CD8-positive, alpha-beta memory T cell (primary cell): ENCODE measurements at places on chromosomes 5 and 9.
A peak's percentile ranks its signal among the peaks of the same experiment; 100 is the strongest.

DNA sequence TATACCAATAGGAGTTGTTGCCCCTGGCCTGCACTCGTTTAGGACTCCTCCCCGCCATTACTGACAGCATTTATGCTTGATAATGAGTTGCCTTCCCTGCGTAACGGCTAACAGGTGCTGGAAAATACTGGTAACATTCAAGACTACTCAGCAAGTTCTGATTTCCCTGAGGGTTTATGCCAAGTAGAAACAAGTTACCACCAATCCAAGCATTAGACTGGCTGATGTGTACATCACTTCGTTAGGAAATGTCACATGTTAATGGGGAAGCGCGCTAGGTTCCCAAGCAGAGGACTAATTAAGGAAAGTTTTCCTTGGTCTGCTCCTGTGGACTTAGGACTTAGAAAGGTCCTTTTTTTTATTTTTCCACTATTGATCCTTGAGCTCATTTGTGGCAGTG, 302.1 kb downstream of the EFNA5 start:
- H3K4me3 ChIP-seq, result no peak overlapping the region
- DNase-seq, result no peak
- no peaks in the 10 kb centered on the region for H3K36me3 ChIP-seq
- H3K27ac ChIP-seq, result no peak overlapping the region

DNA sequence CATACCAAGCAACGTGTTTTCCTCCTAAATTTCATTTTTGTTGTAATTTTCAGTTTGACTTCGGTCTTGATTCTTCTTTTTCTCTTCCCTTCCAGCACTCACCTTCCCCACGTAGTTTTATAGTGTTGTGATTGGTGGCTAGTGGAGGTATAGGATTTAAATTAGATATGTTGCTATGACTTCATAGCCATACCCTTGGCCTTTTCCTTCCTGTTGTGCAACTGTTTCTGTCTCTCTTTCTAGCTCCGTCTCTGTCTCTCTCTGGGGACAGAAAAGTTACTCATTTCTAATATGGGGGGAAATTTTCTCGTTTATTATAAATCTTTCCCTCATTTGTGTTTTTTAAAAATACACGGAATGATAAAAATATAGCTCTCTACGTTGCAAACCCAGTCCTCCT, 20.6 kb upstream of the C5orf24 start:
- peaks cover 25% of the 10 kb centered on the region for H3K36me3 ChIP-seq
- no peak for DNase-seq
- H3K4me3 ChIP-seq, result no peak overlapping the region
- H3K4me1 ChIP-seq, result no peaks in the 10 kb centered on the region

DNA sequence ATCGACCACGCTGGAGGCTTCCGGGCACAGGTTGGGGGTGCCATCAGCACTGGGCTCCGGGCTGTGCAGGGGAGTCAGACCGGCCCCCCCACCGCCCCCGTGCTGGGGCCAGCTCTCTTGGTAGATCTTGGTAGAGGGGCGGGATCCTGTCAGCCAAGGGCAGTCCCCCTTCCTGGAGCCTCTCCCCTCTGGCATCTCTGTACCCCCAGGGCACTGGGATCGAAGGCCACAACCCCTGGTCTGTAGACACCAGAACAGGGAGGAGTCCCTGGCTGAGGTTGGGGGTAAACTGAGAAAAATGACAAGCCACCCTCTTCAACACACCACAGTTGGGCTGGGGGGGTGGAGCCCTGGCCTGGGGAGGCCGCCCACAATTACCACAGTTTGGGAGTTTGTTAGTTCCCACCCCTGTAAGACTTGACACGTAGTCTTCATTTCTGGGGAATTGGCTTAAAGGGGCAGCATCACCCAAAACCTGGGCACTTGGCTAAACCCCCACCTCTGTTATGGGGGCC, 882 bp downstream of the CERCAM start:
- H3K4me3 ChIP-seq, result peak overlapping the region; percentile 26
- H3K27ac ChIP-seq, result peak overlapping the region; percentile 61
- no peaks in the 10 kb centered on the region for H3K36me3 ChIP-seq
- H3K4me1 ChIP-seq, result peaks cover 13% of the 10 kb centered on the region

- no peaks in the 10 kb centered on the region for H3K36me3 ChIP-seq
- DNase-seq, result no peak
- no peak overlapping the region for H3K4me3 ChIP-seq
- H3K27me3 ChIP-seq, result peaks cover 8% of the 10 kb centered on the region
Measured at GRCh38 chr5:140005145-140005591, 37.9 kb downstream of the NRG2 start.

GRCh38 chr5:1708592-1709141, 91.0 kb downstream of the MRPL36 start:
- H3K36me3 ChIP-seq, result no peaks in the 10 kb centered on the region
- H3K4me1 ChIP-seq, result no peaks in the 10 kb centered on the region
- no peak overlapping the region for H3K4me3 ChIP-seq
- no peak overlapping the region for H3K27ac ChIP-seq

DNA sequence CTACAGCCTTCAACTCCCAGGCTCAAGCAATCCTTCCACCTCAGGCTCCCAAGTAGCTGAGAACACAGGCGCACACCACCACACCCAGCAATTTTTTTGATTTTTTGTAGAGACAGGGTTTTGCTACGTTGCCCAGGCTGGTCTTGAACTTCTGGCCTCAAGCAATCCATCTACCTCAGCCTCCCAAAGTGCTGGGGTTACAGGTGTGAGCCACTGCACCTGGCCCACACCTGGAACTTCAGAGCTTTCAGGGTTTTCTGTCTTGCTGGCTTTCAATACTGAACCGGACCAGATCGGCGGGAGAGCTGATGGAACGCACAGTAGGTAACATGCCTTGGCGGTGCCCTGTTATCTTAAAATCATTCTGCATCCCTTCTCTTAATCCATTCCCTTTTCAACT, 30.8 kb downstream of the IPPK start:
- H3K4me1 ChIP-seq, result no peaks in the 10 kb centered on the region
- peaks cover 42% of the 10 kb centered on the region for H3K36me3 ChIP-seq
- H3K27ac ChIP-seq, result no peak overlapping the region
- H3K27me3 ChIP-seq, result no peaks in the 10 kb centered on the region

DNA sequence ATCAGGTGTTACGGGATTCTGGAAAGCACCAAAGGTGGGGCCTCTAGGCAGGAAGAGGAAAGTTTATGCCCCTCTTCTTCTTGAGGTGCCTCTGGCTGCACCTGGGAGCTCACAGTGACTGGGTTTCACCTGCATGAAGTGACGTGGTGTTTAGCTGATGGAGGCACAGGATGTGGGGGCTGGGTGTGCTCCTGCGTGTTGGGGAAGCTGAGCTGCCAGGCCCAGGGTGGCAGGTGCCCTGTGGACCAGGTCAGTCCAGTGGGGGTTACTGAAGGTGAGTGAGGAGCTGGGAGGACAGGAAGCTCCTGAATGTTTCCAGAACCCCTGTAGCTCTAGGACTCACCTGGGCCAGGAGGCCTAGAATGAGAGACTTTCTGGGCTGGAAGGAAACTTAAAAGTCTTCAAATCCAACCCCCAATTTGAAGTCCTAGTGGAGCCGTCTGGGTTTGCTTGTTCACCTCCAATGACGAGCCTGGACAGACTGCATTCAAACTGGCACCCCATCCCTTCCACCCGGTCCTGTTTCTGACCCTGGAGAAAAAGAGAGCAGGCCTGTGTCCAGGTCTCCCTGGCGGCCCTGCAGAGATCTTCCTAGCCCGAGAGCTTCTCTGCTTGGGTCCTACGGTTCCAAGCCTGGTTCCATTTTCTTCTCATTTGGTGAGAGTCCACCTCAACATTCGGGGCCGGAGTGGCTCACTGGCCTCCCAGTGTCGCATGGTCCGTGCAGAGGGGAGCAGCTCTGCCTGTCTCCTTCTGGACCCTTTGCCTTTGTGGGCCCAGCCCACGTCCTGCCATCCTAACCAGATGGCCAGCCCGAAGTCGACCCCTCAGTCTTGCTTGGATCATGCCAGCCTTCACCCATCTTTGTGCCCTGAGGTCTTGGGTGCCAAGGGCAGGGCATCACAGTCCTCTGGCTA, 22.3 kb downstream of the TRAF1 start:
- H3K36me3 ChIP-seq, result peaks cover 23% of the 10 kb centered on the region
- H3K4me3 ChIP-seq, result no peak overlapping the region
- DNase-seq, result peak; percentile 69
- peak overlapping the region; percentile 63 for H3K27ac ChIP-seq
- peaks cover 85% of the 10 kb centered on the region for H3K4me1 ChIP-seq

DNA sequence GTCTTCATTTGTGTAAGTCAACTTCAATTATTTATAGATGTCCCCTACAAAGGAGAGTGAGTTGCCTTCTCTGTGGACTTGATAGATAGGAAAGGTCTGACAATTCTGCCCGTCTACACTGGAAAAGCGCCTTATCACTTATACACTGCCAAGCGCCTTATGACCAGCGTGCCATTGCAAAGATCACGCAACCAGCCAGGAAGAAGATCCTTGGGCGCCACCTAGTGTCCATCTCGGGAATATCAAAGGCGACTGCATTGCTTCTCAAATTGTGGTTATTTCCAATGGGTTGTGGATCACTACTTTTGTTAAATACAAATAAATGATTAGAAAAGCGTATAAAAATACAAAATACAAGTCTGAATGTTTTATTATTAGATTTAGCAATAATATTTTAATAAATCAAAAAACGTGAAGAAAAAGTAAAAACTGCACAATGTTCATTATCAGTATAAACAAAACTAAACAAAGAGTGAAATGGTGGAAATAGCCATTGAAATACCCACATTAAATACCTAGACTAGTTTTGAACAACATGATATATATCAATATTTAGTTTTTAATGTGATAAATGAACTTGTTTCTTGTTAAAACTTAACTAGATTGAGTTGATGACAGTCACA, 27.8 kb downstream of the SUB1 start:
- no peaks in the 10 kb centered on the region for H3K27me3 ChIP-seq
- no peak overlapping the region for H3K27ac ChIP-seq
- H3K4me3 ChIP-seq, result no peak overlapping the region
- no peaks in the 10 kb centered on the region for H3K36me3 ChIP-seq

GRCh38 chr5:143931986-143932385, 120.0 kb downstream of the HMHB1 start:
- H3K4me3 ChIP-seq, result no peak overlapping the region
- H3K27me3 ChIP-seq, result no peaks in the 10 kb centered on the region
- H3K36me3 ChIP-seq, result no peaks in the 10 kb centered on the region
- no peaks in the 10 kb centered on the region for H3K4me1 ChIP-seq
- no peak for DNase-seq
- H3K27ac ChIP-seq, result no peak overlapping the region

DNA sequence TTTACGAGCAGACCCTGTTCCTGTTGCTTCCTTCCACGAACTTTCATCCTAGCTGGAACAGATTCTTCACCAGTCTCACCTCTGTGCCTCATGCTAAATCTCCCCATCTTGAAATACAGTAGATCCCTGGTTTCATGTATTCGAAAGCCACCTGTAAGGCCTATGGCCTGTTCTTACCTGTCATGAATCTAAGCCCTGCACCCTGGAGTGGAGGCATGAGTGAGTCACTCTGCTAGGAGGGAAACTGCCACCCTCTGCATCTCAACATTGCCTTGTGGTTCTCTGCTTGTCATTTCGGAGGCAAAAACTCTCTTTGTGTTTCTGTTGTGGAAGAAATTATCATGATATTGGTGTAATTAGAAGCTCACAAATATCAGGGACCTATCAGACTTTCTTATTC, 320.0 kb downstream of the ENC1 start:
- no peaks in the 10 kb centered on the region for H3K27me3 ChIP-seq
- H3K27ac ChIP-seq, result no peak overlapping the region
- H3K4me3 ChIP-seq, result no peak overlapping the region
- H3K4me1 ChIP-seq, result no peaks in the 10 kb centered on the region
- H3K36me3 ChIP-seq, result no peaks in the 10 kb centered on the region

DNA sequence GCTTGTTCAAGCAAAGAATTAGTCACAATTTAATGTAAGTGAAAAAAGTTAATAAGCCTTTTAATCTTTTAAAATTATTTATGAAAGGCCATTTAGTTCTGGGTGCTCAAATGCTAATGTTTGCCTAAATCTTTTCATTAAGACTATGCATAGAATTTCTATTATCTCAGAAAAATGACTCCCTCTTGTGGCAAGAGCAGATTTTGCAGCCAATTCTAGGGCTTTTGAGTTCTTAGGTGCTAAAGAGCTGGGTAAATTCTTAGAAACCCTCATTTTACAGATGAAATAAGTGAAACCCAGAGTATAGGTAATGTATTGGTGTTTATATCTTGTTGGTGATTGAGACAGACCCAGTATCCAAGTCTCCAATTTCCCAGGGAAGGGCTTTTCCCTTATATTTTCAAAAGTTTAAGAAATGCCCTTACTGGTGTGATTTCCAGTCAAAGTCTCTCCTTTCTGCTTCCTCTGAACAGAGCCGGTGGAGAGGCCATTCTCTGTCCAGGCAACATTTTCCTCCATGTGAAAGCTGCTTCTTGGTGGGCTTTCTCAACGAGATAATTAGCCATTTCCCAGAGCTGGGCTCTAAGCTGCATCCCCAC, 24.1 kb upstream of the PCSK5 start:
- no peak overlapping the region for H3K27ac ChIP-seq
- no peaks in the 10 kb centered on the region for H3K36me3 ChIP-seq
- H3K4me1 ChIP-seq, result peaks cover 10% of the 10 kb centered on the region
- H3K27me3 ChIP-seq, result no peaks in the 10 kb centered on the region

DNA sequence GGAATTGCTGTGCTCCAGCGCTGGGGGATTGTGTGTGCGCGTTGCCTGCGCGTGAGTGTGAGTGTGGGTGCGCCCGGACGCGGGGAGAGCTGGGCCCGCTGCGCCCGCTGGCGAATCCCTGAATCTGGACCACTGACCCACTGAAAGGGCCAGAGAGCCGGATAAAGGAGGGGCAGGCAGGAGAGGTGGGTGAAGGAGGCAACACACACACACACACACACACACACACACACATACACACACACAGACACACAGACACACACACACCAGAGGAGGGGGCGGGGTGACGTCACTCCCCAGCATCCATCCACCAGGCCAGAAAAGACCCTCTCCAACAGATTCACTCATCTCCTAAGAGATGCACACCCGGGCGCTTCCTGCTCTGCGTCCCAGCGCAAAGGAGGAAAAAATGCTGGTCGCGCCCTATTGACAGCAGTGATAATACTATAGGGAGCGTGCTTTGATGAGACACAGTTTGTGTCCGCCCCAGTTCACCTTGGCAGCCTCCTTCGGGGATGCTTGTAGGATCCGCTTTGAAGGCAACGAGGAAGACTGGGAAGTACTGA, 1059.1 kb upstream of the DMAC1 start:
- H3K27ac ChIP-seq, result no peak overlapping the region
- H3K4me1 ChIP-seq, result peaks cover 4% of the 10 kb centered on the region
- no peak overlapping the region for H3K4me3 ChIP-seq
- no peaks in the 10 kb centered on the region for H3K36me3 ChIP-seq
- no peak for DNase-seq

DNA sequence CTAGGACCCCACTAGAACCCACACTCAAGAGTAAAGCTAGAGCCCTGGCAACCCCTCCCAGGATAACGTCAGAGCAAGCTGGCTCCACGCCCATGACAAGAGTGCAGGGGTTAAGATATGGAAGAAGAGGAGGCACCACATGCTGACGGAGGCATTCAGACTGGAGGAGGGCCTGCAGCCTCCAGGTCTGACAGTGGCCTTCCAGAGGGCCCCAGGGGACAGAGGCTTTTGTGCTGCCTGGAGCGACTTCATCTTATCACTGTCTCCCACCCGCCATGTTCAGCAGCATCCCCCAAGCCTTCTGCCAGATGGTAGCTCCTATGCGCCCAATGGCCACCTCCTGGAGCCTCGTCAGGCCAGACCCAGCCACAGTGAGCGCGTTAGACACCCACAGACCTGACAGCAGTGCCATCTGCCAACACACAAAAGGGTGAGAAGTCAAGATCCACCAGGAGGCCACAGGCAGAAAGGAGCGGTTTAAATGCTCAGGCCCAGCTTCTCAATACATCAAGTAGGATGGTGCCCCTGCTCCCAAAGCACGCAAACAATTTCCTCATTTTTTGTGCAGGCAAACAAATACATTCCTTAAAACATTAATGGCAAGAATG, 65.8 kb downstream of the C5orf15 start:
- no peak overlapping the region for H3K4me3 ChIP-seq
- no peaks in the 10 kb centered on the region for H3K36me3 ChIP-seq
- H3K27me3 ChIP-seq, result no peaks in the 10 kb centered on the region
